Aorta (tissue), 5 donors: ENCODE measurements at places on chromosomes 11 and 22. TPM values are rescaled to one million over a fixed set of nuclear protein-coding genes. Genes with fewer than 3 reads are reported as not detected.

- no peaks in the 10 kb centered on the region for H3K36me3 ChIP-seq
- no peaks in the 10 kb centered on the region for H3K4me1 ChIP-seq
- H3K27me3 ChIP-seq = no peaks in the 10 kb centered on the region
- no peak overlapping the region for H3K27ac ChIP-seq
- DNase-seq = no peak
Observed at GRCh38 chr11:27139742-27140367, 99.2 kb downstream of the BBOX1 start.

DNA sequence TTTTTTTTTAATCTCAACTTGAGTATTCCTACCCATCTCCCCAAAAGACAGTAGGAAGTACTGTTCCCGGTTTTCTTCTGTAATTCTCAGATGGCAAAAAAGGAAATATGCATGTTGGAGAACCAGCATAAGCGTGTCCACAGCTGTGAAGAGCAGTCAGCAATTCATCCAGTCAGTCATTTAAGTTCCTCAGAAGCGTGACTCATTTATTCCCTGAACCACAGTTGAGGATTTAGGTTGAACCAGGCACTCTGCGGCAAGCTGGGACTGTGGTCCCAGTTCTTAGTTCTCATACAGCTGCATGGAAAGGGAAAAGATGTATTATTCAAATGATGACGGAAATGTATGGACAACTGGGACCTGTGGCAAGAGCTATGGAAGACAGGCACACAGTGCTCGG, 61.0 kb upstream of the MYO18B start:
- H3K36me3 ChIP-seq = no peaks in the 10 kb centered on the region
- H3K4me1 ChIP-seq = no peaks in the 10 kb centered on the region
- DNase-seq = no peak
- H3K27me3 ChIP-seq = no peaks in the 10 kb centered on the region
- no peak overlapping the region for H3K4me3 ChIP-seq
- no peak overlapping the region for H3K27ac ChIP-seq

DNA sequence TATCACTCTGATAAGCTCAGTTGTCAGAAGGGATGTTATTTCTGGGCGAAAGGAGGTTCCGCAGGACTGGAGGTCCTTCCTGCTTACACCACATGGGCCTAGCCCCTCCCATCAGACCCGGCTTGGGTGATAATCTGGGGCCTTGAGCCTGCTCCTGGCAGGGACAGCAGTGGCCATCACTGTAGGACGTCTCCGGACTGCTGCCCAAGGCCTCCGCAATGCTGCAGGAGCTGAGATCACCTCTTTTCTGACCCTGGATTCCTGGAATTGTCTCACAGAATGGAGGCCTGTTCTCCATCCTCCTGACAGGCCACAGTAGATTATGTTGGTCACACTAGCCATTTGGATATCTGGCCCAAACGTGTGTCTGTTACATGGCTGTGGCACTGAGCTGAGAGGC, 9.2 kb upstream of the BIK start:
- no peaks in the 10 kb centered on the region for H3K4me1 ChIP-seq
- H3K36me3 ChIP-seq = no peaks in the 10 kb centered on the region
- H3K27me3 ChIP-seq = no peaks in the 10 kb centered on the region
- no peak for DNase-seq

- no peaks in the 10 kb centered on the region for H3K27me3 ChIP-seq
- no peak overlapping the region for H3K27ac ChIP-seq
- no peaks in the 10 kb centered on the region for H3K36me3 ChIP-seq
- no peak overlapping the region for H3K4me3 ChIP-seq
Observed at GRCh38 chr22:49568751-49569285, 258.9 kb downstream of the BRD1 start.

Gene RTN4R
- 2.7 TPM for total RNA-seq
